Pons (tissue), 1 donor: ENCODE measurements at places on chromosomes 2 and 18.

GRCh38 chr2:76563730-76564129 lies 853.0 kb upstream of the GCFC2 start:
- no peak for DNase-seq

DNA sequence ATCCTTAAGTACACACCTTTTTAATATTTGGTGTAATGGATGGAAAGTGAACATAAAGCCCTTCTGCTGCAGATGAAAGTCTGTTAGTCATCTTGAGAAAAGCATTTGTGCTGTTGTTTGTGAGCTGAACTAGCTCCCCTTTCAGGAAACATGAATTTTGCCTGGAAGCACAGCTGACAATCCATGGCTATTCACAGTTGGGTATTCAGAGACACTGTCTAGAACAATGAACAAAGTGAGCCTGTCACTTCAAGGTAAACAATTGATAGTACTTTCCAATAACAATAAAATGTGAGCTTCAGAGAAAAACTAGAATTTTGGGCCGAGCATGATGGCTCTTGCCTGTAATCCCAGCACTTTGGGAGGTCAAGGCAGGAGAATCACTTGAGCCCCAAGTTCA lies 6.8 kb upstream of the EFHD1 start:
- DNase-seq, result peak; percentile 90

GRCh38 chr2:230872968-230873660 lies 8.4 kb downstream of the ITM2C start:
- DNase-seq, result no peak

- DNase-seq, result no peak
Measured at GRCh38 chr2:102106133-102106556, 36.4 kb upstream of the IL1R1 start.
